ENCODE measurements at places on chromosomes 12 and 14. TPM values are rescaled to one million over a fixed set of nuclear protein-coding genes. Genes with fewer than 3 reads are reported as not detected.

The DENND5B gene
- 9.8 TPM for polyA plus RNA-seq

The SERPINA9 gene
- not detected for polyA plus RNA-seq

- peaks cover 9% of the 10 kb centered on the region for H3K27me3 ChIP-seq
- no peak overlapping the region for H3K27ac ChIP-seq
- H3K4me3 ChIP-seq = no peak overlapping the region
- H3K36me3 ChIP-seq = no peaks in the 10 kb centered on the region
- no peaks in the 10 kb centered on the region for H3K4me1 ChIP-seq
Observed at GRCh38 chr14:104473244-104473565, 106.4 kb upstream of the C14orf180 start.

GRCh38 chr12:64004641-64005040 is 160.1 kb downstream of the SRGAP1 start:
- H3K36me3 ChIP-seq = no peaks in the 10 kb centered on the region
- H3K27me3 ChIP-seq = no peaks in the 10 kb centered on the region
- H3K4me3 ChIP-seq = no peak overlapping the region
- H3K27ac ChIP-seq = no peak overlapping the region
- no peak for DNase-seq

DNA sequence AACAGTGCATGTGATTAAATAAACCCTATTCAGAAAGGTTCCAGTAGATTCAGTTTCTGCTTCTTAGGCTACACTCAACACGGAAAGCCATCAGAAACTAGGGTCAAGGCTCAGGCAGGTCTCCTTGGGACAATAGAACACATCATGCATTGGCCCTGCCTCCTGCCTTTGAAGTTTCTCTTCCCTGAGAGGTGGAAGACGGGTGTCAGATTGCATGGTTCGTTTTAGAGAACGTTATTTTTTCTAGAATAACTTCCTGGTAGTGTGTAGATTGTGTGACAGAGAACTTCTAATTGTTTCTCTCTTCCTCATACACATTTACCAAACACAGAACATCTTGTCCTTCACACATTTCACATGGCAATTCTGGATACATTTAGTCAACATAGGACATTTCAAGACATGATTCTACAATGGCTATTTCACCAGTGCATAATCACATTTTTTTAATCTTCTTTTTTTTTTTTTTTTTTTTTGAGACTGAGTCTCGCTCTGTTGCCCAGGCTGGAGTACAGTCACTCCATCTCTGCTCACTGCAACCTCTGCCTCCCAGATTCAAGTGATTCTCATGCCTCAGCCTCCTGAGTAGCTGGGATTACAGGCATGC is 106.6 kb upstream of the AMN1 start:
- no peaks in the 10 kb centered on the region for H3K4me1 ChIP-seq
- no peak overlapping the region for H3K4me3 ChIP-seq
- no peaks in the 10 kb centered on the region for H3K27me3 ChIP-seq
- no peak for DNase-seq

- no peak overlapping the region for H3K27ac ChIP-seq
- H3K4me1 ChIP-seq = peaks cover 36% of the 10 kb centered on the region
- H3K4me3 ChIP-seq = no peak overlapping the region
- no peaks in the 10 kb centered on the region for H3K27me3 ChIP-seq
- H3K36me3 ChIP-seq = no peaks in the 10 kb centered on the region
Observed at GRCh38 chr12:124630791-124631313, 63.4 kb upstream of the NCOR2 start.

- H3K27me3 ChIP-seq = no peaks in the 10 kb centered on the region
- DNase-seq = no peak
- no peaks in the 10 kb centered on the region for H3K36me3 ChIP-seq
- no peak overlapping the region for H3K27ac ChIP-seq
- no peak overlapping the region for H3K4me3 ChIP-seq
Observed at GRCh38 chr12:15729097-15729496, 60.1 kb downstream of the EPS8 start.

DNA sequence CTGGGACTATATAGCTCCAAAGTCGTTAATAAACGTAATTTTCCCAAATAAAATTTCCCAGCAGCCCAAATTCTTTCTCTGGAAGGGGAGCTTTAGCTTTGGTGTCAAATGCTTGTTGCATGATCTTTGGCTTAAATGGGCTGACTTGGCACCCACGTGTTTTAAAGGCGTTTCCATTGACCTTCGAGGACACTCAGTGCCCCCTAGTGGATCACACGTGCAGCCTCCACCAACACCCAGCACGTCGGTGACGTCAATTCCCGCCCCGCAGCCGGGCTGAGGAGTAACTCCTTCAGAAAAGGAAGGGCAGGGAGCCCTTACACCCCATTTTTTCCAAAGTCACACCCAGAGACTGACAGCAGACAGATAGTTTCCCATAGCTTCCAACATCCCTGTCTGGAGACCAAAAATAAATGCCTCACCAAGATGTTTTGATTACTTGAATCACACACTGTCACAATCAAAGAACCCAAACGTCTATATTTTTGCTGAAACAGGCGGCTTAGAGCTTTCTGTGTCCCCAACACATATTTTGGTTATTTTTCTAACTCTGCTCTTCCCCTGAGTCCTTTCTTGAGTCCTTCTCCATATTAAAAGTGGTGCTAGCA is 707.9 kb downstream of the AACS start:
- no peaks in the 10 kb centered on the region for H3K27me3 ChIP-seq
- DNase-seq = no peak
- no peaks in the 10 kb centered on the region for H3K36me3 ChIP-seq

GRCh38 chr12:125143491-125143890 is 78.3 kb downstream of the AACS start:
- H3K4me1 ChIP-seq = no peaks in the 10 kb centered on the region
- H3K4me3 ChIP-seq = no peak overlapping the region
- no peaks in the 10 kb centered on the region for H3K27me3 ChIP-seq
- H3K36me3 ChIP-seq = no peaks in the 10 kb centered on the region
- H3K27ac ChIP-seq = no peak overlapping the region
- no peak for DNase-seq

DNA sequence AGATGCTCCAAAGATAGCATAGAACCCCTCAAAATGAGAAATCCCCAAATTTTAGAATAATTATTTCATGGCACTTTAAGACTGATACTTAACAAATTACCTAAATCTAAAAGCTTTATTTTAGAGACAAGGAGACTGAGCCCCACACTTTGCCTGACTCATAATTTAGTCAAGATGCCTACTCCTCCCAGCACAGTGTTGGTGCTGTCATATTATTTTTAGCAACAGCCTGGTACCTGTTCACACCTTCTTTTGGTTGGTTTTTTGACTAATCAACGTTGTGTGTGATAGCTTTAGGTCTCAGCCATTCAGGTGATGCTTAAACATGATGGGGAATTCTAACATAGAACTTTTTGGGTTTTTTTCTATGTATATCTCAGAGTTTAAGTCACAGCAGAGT is 120.2 kb downstream of the SEC23A start:
- DNase-seq = no peak
- H3K27ac ChIP-seq = no peak overlapping the region
- no peaks in the 10 kb centered on the region for H3K4me1 ChIP-seq
- no peaks in the 10 kb centered on the region for H3K27me3 ChIP-seq
- H3K36me3 ChIP-seq = no peaks in the 10 kb centered on the region

DNA sequence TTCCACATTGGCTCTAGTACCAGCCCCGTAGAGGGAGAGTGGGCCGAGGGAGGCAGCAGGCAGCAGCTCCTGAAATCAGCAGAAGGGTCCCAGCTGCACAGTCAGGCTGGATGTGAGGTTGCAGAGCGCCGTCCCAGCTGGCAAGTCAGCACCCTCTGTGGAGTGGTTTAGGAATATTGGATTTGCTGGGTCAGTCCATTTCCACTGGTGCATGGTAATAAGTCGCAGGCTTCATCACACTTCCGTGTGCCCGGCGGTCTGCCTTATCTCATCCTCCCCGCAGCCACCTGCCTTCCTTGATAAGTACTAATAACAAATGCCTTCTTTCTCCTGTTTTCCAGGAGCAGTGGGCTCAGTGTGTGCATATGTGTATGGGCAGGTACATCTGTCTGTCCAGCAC is 112.9 kb downstream of the TSPAN9 start:
- no peaks in the 10 kb centered on the region for H3K36me3 ChIP-seq
- no peak overlapping the region for H3K27ac ChIP-seq
- DNase-seq = no peak

GRCh38 chr12:92075425-92075914 is 70.2 kb downstream of the BTG1 start:
- H3K27ac ChIP-seq = no peak overlapping the region
- no peak for DNase-seq
- H3K36me3 ChIP-seq = no peaks in the 10 kb centered on the region
- no peaks in the 10 kb centered on the region for H3K27me3 ChIP-seq
- no peak overlapping the region for H3K4me3 ChIP-seq
- no peaks in the 10 kb centered on the region for H3K4me1 ChIP-seq

DNA sequence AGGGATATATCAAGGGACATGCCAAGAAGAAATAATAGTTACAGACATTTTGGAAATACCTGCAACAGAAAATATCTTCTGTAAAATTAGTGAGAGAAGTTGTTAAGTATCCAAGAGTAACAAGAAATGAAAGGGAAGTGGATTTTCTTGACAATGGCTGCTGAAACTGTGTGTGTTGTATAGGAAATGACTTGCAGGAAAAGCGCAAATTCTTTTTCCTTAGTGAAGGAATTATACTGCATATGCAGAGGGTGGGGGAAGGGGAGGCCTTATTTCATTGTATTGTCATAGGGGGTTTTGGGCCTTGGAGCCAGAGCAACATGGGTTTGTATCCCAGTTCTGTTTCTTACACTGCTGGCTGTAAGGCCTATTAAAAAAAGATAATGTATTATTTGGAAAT is 84.4 kb upstream of the DDHD1 start:
- no peak overlapping the region for H3K4me3 ChIP-seq
- no peaks in the 10 kb centered on the region for H3K27me3 ChIP-seq
- no peaks in the 10 kb centered on the region for H3K4me1 ChIP-seq
- DNase-seq = no peak
- H3K27ac ChIP-seq = no peak overlapping the region

DNA sequence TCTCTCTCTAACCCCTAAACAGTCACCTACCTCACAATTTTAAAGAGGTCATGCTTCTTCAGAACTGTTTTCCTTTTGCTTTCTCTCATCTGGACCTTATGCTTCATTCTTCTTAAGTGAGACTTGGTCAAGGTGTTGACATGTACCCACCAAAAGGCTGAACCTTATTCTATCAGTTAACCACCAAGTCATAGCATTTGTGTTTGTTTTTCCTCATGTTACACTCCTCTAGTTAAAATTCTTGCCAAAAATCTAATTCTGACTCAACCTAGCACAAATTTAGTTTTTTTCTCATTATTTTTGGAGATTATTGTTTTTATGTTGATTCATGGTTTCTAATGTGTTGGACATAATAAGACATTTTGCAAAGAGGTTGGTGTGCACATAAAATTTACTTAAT is 578.6 kb downstream of the SLC16A7 start:
- no peaks in the 10 kb centered on the region for H3K4me1 ChIP-seq
- DNase-seq = no peak
- H3K27ac ChIP-seq = no peak overlapping the region
- H3K27me3 ChIP-seq = no peaks in the 10 kb centered on the region

DNA sequence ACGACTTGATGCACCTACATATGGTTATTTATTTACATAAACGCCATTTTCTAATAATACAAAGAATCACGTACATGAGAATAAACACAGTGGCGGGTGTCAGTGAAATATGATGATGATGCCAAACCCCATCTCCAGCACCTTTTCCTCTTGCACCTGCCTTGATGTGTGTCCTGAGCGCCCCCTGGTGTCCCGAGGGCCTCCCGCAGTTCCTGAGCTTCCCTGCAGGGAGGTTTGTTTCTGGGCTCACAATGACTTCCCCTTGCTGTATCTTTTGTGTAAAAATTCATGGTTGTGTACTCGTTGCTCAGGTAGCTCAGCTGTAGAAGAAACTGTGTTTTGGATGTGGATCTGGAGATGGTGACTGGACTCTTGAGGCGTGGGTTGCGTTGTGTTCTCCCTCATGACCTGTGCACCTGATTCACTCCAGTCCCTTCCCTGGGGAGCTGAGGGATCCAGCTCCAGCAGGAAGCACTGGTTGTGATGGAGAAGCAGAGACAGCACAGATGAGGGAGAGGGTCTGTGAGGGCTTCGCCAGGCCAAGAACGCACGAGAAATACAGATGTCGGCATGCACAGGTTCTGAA is 1037.8 kb downstream of the TMEM121 start:
- H3K27me3 ChIP-seq = no peaks in the 10 kb centered on the region
- H3K4me1 ChIP-seq = no peaks in the 10 kb centered on the region
- H3K27ac ChIP-seq = no peak overlapping the region
- no peaks in the 10 kb centered on the region for H3K36me3 ChIP-seq
- DNase-seq = no peak

DNA sequence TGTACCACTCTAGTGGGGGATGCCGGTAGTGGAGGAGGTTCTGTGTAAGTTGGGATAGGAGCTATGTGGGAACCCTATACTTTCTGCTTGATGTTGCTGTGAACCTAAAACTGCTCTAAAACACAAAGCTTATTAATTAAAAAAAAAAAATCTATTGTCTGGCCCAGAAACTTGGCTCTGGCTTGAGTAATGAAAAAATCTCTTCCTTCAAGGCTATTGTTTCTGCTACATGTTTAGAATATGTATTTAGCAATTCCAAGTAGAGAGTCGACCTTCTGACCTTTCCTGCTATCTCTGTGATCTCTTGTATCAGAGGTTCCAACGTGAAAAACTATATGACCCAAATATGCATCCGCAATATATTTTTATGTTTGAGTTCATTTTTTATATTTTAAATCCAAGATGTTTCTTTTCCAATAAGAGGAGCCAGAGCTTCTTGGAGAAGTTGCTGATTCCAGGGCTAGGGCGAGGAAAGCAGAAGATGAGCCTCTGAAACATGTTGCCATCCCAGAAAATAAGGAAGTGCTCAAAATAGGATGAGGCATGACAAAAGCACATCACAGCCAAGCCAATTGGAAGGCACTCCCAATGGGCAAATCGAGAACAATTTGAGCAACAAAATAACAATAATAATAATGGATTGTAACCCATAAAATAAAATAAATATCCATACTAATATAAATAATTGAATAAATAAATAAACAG is 184.6 kb upstream of the TMEM260 start:
- no peak overlapping the region for H3K27ac ChIP-seq
- H3K4me1 ChIP-seq = no peaks in the 10 kb centered on the region
- H3K36me3 ChIP-seq = no peaks in the 10 kb centered on the region

GRCh38 chr14:24631749-24632335 is 2.1 kb downstream of the GZMB start:
- DNase-seq = no peak
- no peak overlapping the region for H3K4me3 ChIP-seq
- no peak overlapping the region for H3K27ac ChIP-seq
- H3K36me3 ChIP-seq = no peaks in the 10 kb centered on the region
- H3K4me1 ChIP-seq = no peaks in the 10 kb centered on the region
- H3K27me3 ChIP-seq = no peaks in the 10 kb centered on the region

Data from small intestine (tissue), 16 donors.